HS-27A (cell line): ENCODE measurements at places on chromosomes 7 and 10.

- no peak for DNase-seq
These were observed 34.4 kb upstream of the AKR1C2 start for GRCh38 chr10:5038101-5038500.

DNA sequence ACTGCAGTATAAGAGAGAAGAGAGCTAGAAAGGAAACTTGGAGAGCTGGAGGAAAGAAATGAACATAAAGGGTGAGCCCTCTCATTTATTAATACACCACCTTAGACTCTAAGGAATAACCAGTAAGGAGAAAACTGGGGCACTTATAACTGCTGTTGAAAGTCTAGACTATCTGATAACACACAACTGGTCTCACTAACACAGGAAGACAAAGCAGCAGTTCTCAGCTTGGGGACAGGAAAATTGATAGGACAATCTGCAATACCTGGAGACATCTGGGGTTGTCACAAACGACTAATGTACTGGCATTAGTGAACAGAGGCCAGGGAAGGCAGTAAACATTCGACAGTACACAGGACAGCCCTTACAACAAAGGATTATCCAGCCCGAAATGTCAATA, 6.8 kb downstream of the ELMO1 start:
- DNase-seq = no peak

DNA sequence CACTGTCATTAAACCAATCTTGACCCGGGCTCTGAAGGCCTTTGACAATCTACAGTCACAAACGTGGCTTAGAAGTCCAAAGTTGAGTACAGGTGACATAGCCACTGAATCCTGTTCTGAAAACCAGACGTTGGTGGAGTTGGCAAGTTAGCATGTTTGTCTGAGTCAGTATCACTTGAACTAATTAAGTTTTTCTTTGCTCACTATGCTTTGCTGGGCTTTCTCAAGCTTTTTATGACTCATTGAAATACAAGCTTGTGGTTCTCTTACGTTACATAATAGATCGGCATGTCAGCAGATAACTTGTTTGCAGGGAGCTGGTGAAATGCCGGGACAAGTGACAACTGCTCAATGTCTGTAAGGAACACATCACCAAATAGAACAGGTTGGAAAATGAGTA, 53.8 kb downstream of the ARL5B start:
- DNase-seq = peak; percentile 59

- no peak for DNase-seq
These were observed 64.6 kb downstream of the CYP26A1 start for GRCh38 chr10:93138113-93138870.

DNA sequence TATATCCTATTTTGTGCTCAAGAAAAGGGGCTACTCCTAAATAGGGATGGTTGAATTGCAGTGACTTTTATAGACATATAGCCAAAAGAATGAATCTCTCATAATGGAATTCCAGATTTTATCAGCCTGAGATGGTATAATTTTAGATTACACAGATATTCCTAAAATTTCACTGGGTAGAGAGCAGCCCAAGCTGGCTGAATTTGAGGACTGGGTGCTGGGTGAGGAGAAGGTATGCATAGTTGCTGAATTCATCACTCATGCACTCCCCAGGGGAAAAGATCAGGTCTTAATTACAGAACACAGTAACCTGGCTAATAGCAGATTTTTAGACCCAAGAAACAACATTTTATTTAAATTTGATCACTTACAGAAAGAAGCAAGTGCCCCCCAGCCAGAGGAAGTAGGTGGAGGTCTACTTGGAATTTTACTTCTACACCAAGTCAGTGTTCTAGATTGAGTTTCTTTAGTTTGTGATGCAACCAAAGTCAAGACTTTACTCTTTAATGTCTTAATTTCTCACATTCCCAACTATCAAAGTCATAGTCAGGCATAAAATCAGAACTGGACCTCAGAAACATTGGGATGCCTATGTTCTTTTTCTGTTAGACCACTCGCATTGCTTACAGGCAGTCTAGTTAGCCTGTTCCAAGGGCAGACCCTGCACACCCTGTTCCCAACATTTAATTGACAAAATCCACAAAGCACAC, 337.4 kb upstream of the PODXL start:
- DNase-seq = no peak

DNA sequence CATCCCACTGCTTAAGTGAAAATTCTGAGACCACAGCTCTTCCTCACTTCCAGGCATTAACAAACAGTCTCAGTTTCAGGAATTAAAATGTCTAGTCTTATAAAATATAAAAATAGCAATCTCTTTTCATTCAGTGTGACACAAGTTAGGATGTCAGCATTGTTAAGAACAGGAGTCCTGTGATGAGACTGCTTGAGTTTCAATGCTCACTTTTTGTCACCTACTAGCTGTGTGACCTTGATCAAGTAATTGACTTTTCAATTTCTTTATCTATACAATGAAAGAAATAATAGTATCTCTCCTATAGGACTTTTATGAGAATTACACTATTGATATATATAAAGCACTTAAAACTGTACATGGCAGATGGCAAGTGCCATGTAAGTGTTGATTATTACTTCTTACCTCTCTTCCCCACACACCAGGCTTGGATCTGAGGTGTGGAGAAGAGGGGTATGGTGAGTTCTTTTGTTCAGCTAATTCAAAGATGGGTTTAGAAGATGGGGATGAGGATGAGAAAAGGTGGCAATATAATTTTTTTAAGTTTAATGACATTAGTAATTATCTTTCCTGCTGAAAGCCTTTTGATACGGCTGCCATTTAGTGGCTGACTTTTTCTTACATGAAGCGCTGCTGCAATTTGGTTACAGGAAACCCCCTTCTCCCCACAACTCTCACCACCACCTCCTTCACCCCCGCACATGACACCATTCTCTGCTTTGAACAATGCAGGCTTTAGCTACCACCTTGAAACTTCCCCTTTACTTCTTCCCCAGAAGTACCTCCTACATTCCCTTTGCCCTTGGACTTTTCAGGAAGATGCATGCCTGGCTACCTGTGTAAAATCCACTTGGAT, 20.8 kb upstream of the HYAL4 start:
- DNase-seq = no peak

DNA sequence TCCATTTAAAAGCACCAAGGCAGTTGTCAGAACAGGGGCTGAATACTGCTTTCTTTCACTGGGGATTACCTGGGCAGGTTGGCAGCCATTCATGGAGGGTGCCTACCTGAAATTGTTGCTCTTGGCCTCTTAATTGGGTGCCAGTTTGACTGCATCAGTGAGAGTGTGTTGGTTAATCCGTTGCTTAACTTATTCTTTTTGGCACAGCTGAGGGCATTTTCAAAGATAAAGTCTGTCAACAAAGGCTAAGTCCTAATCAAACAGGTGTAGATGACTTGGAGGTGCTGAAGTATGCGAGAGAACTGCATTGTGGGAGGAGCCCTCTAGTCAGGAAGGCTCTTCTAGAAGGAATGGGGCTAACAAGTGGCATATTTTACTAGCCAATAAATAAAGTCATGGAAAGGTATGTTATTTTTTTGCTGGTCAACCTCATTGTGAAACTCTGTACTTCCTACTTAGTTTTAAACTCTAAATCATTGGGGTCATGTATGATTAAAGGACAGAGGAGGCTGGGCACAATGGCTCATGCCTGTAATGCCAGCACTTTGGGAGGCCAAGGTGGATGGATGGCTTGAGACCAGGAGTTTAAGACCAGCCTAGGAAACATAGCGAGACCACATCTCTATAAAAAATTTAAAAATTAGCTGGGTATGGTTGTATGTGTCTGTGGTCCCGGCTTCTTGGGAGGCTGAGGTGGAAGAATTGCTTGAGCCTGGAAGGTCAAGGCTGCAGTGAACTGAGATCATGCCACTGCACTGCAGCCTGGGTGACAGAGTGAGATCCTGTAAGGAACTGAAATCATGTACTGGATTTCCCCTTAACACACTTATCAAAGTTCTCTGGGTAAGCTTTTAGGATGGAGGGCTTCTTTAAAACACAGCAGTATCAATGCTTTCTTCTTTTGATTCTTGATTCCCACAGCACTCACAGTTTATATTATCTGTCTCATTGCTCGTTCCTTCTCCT, 134.1 kb downstream of the LRMDA start:
- no peak for DNase-seq

GRCh38 chr7:66326501-66327215, 121.5 kb downstream of the TPST1 start:
- DNase-seq = peak; percentile 52

- DNase-seq = no peak
These were observed 88.9 kb upstream of the KLF6 start for GRCh38 chr10:3873728-3874461.

DNA sequence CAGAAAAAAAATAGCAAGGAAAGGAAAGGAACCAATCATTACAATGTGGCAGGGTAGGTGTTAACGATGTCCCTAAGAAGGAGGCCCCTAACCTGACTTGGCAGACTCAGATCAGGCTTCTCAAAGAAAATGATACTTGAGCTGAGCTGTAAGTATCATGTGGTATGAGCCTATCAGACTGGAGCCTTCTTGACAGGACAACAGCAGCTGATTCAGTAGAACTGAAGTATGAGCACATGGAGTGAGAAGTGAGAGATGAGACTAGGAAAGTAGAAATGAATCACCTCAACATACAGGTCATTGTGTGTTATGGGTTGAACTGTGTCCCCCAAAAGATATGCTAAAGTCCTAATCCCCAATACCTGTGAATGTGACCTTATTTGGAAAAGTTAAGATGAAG, 66.3 kb downstream of the MTERF1 start:
- no peak for DNase-seq

DNA sequence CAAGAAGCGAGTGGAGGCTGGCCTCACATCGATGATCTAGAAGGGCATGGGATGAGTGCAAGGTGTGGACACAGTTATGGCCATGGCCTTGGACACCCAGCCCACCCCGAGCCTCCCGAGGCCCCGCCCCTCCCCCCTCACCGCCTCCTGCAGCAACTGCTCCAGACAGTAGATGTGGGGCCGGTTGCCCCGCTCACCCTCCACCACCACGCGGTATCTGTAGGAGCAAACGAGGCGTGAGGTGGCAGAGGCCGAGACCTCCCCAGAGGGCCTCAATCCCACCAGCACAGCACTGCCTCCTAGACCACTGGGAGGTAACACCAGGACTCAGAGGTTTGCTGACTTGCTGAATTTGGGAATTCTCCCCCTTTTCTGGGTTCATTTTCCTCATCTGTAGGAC, 37.6 kb downstream of the SLC29A4 start:
- DNase-seq = no peak

DNA sequence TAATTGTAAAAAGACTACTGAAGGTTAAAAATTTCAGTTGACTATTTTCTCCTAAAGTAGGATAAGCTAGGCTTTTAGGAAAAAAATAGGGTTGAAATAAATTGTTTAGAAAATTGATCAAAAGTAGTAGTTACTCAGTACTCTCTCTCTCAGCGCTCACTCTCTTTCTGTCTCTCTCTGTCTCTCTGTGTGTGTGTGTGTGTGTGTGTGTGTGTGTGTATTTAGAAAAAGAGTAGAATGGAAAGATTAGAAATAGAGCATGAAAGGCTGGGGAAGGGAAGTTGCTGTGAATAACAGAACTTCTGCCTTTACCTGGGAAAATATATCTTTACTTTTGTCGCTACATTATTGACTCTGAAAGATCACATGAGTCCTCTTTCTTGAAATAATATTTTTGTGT, 20.6 kb downstream of the ADK start:
- no peak for DNase-seq

DNA sequence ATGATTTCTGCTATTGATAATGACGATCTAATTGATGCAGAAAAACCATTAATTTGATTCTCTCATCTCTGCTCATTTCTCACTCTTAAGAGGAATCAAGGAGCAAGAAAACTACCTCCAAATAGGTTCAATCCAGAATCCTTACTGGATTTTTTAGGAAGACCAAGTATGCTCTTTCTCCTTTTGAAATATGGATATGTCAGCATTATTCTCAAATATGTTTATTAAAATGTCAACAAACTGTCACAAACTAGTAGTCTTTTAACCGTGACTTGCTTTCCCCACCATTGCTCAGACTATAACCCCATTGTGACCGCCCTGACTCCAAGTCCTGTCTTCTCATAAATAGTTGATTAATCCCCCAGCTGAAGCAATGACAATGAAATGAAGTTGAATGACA, 1.1 kb upstream of the ATOH7 start:
- DNase-seq = no peak

- peak; percentile 30 for DNase-seq
These were observed 121.3 kb downstream of the AVL9 start for GRCh38 chr7:32616625-32617024.

DNA sequence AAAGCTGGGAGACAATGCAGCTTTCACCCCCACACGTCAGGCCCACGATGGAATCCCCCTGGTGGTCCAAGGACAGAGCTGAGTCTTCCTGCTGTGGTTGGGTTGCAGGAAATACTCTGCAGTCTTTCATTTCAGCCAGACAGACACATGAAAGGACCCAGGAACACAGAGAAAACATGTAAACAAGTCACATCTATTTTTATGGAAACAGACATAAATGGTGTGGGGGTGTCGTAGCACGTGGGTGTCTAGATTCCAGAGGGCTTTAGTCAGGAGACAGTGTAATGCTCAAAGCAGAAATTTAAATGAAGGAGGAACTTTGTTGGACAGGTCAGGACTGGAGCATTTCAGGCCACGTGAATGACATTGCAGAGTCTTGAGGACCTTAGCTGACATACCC, 444.6 kb downstream of the SUGCT start:
- DNase-seq = no peak

GRCh38 chr7:3980300-3980643, 679.2 kb downstream of the SDK1 start:
- DNase-seq = no peak

GRCh38 chr10:63761243-63761642, 240.0 kb downstream of the REEP3 start:
- no peak for DNase-seq

DNA sequence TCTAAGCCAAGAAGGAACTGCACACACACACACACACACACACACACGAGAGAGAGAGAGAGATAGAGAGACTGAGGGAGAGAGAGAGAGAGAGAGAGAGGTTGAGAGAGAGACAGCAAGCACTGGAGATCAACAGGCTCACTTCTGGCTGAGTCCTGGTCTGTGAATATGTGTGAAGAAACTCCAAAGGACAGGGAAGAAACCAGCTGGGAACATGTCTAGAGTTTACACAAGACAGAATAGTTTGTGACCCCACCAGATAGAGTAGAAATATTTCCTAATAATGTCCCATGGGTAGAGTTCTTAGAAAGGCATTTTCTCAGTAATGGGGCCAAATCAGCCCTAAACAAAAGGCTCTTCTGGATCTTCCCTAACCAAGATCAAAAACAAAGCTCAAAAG, 155.5 kb upstream of the IGFBP3 start:
- DNase-seq = no peak

DNA sequence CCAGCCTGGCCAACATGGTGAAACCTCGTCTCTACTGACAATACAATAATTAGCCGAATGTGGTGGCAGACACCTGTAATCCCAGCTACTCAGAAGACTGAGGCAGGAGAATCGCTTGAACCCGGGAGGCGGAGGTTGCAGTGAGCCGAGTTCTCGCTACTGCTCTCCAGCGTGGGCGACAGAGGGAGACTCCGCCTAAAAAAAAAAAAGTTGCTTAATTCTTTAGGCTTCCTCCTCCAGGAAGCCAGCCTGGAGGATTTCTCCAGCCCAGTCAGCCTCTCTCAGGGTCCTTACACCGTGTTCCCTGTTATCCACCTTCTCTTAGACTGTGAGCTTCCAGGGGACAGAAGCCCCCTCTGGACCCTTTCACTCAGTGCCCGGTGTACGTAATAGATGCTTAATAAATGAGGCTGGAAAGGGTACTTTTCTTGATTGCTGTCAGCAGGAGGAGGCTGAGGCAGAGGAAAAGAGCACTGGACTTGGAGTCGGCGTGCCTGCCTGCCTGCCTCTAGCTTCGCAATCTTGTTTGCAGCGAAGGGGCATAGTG, 16.4 kb upstream of the NODAL start:
- DNase-seq = no peak
